Occipital lobe (tissue), 3 donors: ENCODE measurements at places on chromosomes 12 and 14. TPM values are rescaled to one million over a fixed set of nuclear protein-coding genes. Genes with fewer than 3 reads are reported as not detected.

DNA sequence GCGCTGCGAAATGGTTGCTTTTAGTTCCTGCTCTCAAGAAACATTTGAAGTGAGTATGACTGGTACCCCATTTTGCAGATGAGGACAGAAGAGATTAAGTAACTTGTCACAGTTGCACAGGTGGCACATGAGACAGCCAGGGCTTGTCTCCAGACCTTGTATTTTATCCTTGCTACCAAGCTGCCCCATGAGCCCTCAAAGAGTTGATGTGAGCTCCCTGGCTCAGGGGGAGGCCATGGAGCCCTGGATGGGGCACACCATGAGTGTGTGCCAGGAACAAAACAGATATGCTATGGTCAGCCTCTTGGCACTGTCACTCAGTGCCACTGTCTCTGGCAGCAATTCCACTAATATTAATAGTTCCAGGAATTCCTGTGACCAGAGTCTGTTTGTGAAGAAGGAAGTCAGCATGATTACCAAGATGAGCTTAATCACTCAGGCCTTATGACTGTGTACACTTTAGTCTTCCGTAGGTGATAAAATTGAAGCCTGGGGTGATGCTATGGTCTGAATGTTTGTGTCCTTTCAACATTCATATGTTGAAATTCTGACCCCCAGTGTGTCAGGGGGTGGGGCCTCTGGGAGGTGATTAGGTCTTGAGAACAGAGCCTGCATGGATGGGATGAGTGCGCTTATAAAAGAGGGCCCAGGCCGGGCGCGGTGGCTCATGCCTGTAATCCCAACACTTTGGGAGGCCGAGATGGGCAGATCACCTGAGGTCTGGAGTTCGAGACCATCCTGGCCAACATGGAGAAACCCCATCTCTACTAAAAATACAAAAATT is 806.8 kb downstream of the AACS start:
- DNase-seq: no peak

TAS2R8 gene
- 0.31 TPM for total RNA-seq

DNA sequence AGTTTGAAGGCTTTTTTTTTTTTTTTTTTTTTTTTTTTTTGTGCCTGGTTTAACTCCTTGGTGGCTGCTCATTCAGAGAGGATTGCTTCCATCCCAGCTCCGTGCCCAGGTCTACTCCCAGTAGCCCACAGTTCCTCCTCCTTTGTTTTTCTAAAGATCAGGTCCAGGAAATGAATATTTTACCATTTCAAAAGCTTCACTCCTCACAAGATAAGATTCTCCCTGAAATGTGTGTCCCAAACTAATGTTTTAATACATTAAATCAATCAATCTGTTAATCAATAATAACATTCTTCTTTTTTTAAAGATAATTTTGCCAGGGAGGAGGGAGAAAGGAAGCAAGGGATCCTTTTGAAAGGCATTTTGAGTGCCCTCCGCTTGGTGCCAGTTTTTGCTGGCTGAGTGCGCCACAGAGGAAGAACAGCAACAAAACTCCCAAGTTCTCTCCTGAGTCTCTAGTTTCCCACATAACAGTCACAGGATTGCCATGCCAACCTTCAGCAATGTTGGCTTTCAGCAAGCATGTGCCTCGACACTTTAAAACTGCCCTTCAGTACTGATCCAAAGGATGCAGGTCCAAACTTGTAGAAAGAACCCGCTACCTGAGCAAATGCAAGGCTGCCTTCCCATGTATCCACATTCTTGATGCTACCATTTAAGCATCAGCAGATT is 99.2 kb downstream of the RMST start:
- DNase-seq: no peak

- DNase-seq: no peak
Measured at GRCh38 chr14:67857778-67858350, 38.3 kb downstream of the RAD51B start.

TMEM63C gene
- 10.8 TPM for total RNA-seq

DNA sequence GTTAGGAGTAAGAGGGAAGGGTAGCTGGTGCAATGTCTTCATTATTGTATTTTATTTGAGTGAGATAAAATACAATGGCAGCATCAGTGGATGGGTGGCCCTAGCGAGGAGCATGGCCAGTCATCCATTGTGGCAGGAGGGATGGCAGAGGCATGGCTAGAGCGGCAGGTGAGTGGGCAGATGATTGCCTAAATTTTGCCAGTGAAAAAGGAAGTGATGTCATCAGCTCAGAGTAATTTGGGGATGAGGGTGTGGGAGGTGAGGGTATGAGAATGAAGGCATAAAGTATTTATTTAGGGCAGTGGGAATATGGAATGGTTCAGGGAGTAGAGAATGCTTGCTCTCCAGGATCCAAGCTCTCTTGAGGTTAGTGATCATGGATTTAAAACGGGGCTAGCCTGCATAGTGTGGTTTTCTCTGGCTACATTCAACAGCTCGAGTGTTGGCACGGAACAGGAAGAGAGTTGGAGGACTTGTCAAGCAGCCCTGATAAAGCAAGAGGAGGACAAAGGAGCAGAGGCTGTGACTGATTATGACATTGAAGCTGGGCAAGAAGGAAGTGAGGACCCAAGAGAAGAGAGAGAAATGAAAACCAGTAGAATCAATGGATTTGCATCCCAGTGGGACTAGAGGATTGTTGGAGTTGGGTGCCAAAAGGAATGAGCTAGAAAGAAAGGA is 18.7 kb upstream of the SERPINA6 start:
- DNase-seq: no peak

DNA sequence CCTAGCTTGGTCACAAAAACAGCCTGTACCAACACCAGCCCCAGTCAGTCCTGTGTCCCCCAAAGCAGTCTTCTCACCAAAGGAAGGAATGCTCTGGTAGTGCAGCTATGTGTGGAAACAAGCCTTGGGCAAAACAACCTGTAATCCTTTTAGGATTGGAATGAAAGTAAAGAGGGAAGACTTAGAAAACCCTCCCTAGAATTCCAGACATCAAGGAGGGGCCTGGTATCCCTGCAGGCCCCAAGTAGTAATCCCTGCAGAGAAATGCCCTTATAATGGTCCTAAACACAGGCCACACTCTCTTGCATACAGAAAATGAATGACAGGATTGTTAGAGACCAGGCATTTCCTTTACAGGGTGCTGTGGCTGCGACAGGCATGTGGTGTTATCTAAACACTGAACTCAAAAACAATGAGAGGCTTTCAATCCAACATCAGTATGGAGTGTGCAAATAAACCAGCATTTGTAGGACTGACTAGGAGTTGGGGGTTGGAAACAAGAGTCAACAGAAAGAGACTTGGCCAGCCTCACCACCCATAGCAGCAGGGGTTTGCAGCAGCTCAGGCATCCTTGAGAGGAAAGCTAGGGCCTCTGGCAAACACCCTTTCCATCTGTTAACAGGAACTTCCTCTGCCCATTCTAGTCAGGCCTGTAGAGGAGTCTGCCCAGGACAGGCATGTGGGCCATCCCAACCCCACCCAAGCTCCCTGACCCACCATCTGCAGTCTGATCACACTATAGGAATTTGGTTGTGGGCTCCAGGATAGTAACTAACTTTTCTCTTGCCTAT is 59.1 kb downstream of the DCAF5 start:
- peak; percentile 13 for DNase-seq

GRCh38 chr12:48782457-48783395 is 6.2 kb downstream of the ADCY6 start:
- no peak for DNase-seq

DNA sequence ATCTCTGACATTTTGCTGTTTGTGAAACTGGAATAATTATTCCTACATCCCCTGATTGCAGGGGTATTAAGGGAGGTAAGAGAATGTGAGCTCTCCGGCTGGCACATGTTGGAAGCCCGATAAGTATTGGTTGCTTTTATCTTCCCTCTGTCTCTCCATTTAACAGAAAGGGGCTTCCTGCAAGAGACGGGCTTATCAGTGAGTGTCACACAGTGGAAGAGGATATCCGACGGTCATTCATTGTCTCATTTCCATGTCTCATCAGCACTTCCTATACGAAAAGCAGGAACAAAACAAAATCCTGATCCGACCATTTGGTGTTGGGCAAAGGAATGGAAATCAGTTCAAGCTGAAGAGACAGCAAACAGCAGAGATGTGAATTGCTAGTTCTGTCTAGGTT is 10.7 kb downstream of the DYRK4 start:
- no peak for DNase-seq

DNA sequence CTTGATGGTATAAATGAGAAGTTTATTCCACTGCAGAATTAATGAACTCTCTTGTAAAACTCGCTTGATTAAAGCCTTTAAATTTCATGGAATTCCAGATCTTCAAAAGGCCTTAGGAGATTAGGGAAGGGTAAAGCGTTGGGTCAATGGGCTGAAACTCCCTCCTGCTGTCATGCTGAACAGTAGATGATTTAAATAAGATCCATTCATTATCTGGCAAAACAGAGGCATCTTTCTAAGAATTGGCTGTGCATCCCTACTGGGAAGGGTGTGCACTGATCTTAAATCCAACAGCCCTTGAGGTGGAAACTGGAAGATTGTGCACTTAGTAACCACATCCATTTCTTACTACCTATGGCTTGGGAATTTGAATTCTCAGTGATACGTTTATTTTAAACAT is 56.0 kb downstream of the PLCZ1 start:
- DNase-seq: no peak

- DNase-seq: no peak
Measured at GRCh38 chr14:52369305-52369801, 55.2 kb downstream of the PTGER2 start.

CISTR gene
- not detected for total RNA-seq

TCL1A gene
- 0.31 TPM for total RNA-seq

- DNase-seq: no peak
Measured at GRCh38 chr12:66885115-66885875, 206.4 kb upstream of the GRIP1 start.

GRCh38 chr12:112418608-112419296 is at the start of gene PTPN11:
PTPN11 (plus strand) TSS chr12:112418947; CDS start chr12:112419112, 165 bp downstream.
- peak; percentile 81 for DNase-seq
